LNCaP clone FGC (cell line): ENCODE measurements at places on chromosomes 5 and 9.

DNA sequence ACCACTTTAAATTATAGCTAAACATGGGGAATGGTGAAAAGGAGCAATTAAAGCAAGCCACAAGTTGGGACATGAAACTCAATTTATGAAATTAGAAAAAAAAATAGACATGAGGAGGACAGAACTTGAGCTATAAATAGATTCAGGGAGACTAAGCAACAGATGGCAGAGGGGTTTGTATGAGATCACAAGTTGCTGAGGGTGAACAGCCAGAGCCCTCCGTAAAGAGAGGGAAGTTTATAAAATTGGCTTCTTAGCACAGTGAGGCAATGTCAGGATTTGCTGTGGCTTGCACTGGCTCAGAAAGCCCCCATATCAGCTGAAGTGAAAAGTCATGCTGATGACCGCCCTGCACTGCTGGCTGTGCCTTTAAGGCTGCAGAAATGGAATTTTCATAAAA lies 443.4 kb upstream of the CD180 start:
- DNase-seq = no peak

- DNase-seq = no peak
These were observed 371.8 kb upstream of the RGMB start for GRCh38 chr5:98401656-98402055.

DNA sequence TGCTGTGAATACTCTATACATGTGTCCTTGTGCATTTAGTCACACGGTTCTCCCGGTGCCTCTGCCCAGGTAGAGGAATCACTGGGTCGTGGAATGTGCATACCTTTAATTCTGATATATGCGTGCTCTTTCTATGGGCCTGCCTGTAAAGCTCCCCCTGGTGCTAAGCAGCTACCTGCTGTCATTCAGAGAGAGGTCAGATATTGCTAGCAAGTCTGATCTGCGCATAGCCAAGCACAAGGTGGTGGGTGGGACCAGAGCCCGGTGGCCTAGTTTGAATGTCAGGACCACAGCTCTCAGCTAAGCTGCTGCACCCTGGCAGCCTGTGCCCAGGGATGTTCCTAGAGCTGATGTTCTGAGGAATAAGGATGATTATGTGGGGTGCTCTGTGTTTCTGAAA lies 33.4 kb downstream of the TJP2 start:
- DNase-seq = no peak

GRCh38 chr9:109771796-109772531 lies 8.0 kb upstream of the PALM2AKAP2 start:
- no peak for DNase-seq

GRCh38 chr5:38596981-38597380 lies 40.5 kb upstream of the LIFR start:
- DNase-seq = no peak

DNA sequence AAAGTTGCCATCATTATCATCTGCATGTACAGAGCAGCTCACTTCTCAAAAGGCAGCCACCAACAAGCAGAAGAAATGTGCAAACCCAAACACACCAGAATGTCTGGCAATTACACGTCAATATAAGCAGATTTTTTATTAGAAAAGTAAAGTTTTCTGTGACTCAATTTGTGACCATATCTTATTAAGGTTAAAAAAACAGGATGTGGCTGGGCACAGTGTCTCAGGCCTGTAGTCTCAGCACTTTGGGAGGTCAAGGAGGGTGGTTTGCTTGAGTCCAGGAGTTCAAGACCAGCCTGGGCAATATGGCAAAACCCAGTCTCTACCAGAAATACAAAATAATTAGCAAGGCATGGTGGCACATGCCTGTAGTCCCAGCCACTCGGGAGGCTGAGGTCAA lies 176.7 kb downstream of the FANCC start:
- DNase-seq = no peak

DNA sequence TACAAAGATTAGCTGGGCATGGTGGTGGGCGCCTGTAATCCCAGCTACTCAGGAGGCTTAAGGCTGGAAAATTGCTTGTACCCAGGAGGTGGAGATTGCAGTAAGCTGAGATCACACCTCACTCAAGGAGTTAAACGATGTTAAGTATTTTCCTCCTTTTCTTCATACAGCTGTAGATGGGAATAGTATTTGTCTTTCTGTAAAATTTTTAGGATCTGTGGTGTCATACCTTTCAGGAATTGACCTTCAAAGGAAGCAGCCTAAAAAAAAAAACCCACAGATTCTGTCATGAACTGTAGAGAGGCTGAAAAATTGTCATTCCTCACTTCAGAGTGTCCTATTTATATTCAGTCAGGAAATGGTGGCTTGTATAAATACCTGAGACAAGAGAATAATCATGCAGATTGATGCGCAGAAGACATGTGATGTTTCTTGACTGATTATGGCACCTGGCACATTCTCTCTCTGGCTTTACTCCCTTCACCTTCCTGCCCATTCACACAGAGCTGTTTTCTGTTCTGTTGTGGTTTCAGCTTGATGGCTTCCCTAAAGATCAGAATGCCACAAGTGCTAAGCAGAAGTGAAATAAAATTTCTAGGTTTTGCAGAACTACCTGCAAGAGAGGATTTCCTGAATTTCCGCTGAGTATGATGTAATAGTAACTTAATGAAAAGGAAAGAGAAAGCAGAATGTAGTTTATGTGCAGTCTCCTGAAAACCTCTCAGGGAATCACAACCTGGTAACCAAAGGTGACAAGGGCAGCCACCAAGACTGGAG lies 3.8 kb downstream of the IFNA1 start:
- DNase-seq = no peak

GRCh38 chr5:93246090-93246855 lies 334.7 kb downstream of the NR2F1-AS1 start:
- no peak for DNase-seq

GRCh38 chr9:113583511-113584427 lies 120.2 kb downstream of the RGS3 start:
- DNase-seq = no peak

DNA sequence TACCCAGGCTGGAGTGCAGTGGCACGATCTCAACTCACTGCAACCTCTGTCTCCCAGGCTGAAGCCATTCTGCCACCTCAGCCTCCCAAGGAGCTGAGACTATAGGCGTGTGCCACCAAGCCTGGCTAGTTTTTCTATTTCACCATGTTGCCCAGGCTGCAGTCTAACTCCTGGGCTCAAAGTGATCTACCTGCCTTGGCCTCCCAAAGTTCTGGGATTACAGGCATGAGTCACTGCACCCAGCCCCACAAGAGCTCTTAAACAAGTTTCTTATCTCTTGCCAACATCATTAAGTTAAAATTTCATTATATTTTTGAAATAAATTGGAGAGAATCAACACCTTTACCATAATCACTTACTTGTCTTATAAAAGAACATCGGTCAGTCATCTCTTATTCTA lies 280.3 kb downstream of the ARHGEF28 start:
- DNase-seq = no peak

- no peak for DNase-seq
These were observed 130.8 kb downstream of the ARHGAP26 start for GRCh38 chr5:142900927-142901326.

- no peak for DNase-seq
These were observed 484.8 kb downstream of the EBF1 start for GRCh38 chr5:158614951-158615350.

DNA sequence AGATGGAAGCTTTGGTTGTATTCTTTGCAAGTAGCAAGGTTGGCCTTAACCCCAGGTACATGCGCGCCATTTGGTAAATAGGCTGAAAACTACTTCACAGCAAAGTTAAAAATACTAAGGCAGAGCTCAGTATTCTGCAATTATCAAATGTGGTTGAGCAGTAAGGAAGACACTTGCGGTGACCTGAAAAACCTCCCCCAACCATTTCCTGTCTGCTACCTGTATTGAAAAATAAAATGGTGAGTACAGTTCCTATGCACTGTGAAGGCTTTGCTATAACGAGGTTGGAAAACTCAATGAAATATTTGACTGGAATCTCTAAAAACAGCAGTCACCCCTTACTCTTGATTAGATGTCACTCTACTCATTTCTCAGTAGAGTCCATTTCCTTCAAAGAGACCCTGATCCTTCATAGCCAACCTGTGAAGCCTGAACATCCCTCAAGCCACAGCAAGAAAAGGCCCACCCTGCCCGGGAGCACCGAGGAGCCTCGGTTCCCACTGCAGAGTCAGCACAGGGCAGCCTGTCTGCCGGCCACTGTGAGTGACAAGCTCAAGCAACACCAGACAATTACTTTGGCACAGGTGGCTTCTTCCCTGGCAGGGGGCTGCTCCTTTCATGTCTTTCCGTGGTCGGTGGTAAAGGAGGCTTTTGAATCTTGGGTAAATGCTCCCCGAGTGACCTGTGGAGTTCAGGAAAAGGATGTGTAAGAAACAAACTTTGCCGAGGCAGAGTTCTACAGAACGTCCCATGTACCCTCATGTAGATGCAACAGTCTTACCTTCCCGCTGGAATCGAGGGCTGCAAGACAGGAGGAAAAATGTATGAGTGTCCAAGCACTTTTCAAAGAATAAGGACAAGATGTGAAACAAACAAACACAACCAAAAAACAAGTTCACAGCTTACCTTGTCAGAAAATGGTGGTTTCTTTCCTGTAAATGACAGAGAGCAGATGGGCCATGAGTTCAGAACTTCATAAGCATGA lies 29.6 kb downstream of the C5orf58 start:
- no peak for DNase-seq

DNA sequence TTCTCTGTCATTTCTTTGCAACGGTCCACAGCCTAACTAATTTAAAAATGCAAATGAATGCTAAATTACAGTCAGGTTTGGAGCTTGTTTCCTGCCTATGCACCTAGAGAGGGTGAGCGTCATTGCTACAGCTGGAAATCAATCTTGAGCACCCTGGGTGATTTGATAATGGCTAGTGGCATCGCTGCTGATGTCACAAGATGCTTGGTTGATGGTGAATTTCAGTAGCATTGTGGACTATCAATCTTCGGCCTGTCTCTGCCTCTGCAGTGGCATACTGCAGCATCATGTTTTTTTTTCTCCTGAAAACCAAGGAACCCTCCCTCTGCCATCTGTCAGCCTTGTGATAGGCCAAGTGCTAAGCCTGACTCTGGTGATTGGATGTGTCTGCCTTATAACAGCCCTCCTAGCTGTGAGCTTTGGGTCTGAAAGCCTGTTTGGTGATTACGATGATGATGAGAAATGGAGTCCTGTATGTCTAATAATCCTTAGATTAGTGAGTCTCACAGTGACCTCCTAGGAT lies 75.3 kb downstream of the NMUR2 start:
- no peak for DNase-seq

DNA sequence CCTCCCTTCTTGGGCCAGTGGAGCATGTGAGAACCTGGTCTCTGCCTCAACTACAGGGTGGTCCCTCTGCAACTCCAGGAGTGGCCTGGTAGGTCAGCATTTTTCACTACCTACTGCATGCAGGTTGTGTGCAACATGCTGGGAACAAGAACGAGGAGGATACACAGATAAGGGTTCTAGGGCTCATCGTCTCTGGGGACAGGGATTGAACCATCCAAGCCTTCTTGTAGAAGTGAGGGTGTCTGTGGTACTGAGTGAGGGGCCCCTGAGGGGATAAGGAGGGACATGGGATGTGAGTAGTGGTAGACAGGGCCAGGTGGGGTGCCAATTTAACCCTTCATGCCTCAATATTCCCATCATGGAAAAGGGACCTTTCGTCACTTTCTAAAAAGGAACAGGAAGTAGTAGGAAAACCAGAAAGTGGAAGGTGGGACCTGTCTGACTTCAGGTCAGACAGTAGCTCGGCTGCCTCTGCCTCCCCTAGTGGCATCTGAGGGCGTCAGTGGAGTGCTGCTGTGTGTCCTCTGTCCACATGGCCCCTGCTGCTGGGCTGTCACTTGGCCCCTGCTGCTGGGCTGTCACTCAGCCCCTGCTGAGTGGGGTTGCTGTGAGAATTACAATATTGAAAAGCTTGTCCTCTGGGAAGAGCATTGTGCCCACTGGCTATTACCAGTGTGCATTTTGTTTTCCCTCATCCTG lies 48.6 kb upstream of the RNU6ATAC start:
- no peak for DNase-seq
